ENCODE measurements at places on chromosomes 6 and 20.

GRCh38 chr6:21448485-21449109, 145.0 kb upstream of the SOX4 start:
- DNase-seq: no peak

DNA sequence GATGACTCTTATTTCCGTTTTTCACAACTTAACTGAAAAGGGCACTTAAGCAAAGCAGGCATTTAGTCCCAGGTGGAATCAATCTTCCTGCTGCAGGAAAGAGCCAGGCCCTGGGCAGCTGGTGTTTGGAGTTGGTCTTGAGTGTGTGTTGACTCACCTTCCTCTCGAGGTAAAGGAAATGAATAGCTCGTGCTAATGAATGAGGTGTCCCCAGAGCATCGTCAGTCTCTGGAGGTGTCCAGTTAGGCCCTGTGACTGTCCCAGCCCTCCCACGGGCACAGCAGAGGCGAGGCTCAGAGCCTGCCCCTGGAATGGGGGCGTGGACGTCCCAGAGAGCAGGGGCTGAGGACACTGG, 277.7 kb downstream of the NRN1 start:
- peak; percentile 50 for DNase-seq

DNA sequence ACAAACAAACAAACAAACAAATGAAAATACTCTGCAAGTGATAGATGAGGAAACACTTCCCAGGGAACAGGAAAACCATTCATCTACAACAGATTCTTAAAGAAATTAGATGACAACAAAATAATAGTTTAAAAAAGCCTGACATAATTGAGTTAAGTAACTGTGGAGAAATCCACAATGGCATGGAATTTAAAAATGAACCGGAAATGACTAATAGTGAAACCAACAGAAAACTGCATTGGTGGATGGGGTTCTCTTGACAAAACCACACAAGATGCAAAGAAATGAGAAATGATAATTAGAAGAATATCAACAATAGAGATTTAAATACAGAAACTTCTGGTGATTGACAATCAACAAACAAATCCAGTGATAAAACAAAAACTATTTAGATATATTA, 785.6 kb downstream of the QKI start:
- DNase-seq: no peak

DNA sequence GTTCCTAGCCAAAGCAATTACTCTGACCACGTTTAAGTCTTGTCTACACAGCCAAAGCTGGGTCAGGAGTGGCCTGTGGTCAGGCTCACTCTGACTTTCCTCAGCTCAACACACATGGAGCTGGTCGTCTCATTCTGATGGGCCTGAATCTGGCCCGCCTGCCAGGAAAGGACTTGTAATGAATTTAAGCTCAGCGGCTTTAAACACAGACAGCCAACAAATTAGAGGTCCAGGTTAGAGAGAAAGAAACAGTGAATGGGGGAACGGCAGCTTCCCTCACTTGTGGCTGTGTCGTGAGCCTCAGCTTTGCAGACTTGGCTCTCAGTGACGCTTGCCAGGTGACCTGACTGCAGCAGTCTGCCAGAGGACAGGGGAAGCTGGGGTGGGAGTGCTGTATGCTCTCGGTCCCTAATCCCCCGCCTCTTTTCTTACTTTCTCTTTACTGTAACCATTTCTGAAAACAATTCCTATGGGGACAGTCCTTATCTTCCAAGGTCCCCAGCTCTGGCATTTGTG, 121.9 kb upstream of the AGPAT4 start:
- no peak for DNase-seq

DNA sequence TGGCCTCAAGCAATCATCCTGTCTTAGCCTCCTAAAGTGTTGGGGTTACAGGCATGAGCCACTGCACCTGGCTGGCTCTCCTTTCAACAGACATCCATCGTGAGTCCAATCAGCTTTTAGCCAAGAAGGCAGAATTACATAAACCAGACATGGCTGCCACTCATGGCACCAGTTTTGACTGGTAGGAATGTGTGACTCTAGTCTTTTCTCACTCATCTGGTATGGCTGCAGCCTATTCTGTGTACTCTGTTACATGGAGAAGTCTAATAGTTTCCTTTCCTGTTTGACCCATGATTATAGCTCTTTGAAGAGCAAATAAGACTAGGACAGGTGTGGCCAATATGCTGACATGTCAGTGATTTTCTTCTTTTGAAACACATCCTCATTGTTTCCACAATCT, 27.0 kb upstream of the RNF144B start:
- DNase-seq: no peak

- DNase-seq: no peak
Measured at GRCh38 chr6:36851626-36852025, 12.4 kb upstream of the CPNE5 start.

GRCh38 chr6:35064757-35065440, 76.2 kb downstream of the TCP11 start:
- DNase-seq: no peak

GRCh38 chr6:151242420-151242861, 2.7 kb downstream of the AKAP12 start:
- no peak for DNase-seq

DNA sequence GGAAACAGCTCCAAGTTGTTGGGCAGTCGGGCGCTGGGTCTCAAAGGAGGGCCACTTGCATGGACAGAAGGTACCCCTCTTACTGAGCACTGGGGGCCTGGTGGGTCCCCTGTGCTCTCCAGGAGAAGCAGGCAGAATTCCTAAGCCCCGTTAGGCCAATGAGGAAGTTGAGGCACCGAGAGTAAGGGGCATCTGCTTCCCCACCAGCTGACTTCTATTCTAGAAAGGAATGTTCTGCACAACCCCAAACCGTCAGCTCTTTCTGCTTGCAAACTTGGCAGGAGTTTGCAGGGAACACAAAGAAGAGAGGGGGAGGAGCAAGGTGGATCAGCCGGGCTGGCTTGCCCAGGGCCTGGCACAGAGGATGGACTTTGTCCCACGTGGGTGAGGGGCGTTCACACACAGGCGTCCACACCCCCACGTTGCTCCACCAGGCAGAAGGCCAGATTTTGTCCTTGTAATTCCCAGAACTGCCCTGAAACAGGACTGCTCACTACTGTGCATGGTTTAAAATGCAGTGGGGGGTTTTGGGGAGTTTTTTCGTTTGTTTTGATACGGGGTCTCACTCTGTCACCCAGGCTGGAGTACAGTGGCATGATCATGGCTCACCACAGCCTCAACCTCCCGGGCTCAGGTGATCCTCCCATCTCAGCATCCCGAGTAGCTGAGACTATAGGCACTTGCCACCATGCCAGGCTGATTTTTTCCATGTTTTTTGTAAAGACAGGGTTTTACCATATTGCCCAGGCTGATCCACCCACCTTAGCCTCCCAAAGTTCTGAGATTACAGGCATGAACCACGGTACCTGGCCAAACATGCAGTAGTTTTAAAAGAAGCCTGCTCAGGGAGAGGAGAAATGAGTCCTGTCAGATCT, 93.3 kb downstream of the SNX5 start:
- peak; percentile 18 for DNase-seq

DNA sequence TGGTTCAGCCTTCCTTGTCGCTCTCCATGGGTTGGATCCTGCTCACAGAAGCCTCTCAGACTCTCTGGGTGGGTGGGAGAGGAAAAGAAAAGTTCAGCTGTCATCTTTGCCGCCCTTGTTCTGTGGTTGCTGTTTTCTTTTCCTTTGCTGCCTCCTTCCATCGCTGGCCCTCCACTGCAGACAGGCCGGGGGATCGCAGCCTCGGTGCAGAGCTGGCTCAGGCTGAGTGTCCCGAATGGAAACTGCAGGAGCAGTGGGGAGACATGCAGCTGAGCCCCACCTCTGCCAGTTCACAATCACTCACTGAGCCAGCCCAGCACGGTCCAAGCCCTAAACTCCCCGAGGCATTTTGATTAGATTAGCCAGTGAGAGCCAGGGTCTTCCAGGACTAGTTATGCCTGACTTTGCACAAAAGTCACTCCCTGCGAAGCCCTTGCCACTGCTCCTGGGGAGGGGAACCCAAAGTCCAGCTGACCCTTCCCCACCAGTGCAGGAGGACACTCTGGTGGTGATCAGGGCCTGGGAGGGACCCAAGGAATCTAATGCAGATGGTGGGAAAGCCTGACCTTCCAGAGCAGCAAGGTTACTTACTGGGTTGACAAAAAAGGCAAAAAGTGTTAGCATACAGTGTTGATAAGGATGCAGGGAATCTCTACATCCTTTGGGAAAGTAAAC, 14.0 kb downstream of the NRN1 start:
- no peak for DNase-seq

DNA sequence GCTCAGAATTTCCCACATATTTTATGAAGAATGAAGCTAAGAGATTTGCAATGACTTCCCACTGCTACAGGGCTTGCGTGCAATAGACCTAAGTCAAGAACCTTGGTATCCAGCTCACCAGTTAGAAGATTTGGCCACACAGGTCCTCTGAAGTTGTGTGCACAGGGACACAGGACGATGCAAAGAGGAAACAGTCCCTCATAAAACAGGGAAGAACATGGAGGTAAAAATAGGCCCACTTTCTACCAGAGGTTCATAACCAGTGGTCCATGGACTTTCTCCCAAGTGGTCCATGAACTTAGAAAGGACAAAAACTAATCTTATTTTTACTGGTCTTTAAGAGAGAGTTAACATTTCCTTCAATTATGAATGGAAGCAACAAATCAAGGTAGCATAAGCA, 1.3 kb downstream of the ZKSCAN4 start:
- no peak for DNase-seq

Data from HCEC 1CT (cell line).